Stimulated activated CD8-positive, alpha-beta memory T cell treated with anti-CD3 and anti-CD28 coated beads, Interleukin-12 subunit alpha, Interleukin-12 subunit beta, amount 100 ng/mL, for 1 hour (primary cell): ENCODE measurements at places on chromosomes 7 and 10.
A peak's percentile ranks its signal among the peaks of the same experiment; 100 is the strongest.

DNA sequence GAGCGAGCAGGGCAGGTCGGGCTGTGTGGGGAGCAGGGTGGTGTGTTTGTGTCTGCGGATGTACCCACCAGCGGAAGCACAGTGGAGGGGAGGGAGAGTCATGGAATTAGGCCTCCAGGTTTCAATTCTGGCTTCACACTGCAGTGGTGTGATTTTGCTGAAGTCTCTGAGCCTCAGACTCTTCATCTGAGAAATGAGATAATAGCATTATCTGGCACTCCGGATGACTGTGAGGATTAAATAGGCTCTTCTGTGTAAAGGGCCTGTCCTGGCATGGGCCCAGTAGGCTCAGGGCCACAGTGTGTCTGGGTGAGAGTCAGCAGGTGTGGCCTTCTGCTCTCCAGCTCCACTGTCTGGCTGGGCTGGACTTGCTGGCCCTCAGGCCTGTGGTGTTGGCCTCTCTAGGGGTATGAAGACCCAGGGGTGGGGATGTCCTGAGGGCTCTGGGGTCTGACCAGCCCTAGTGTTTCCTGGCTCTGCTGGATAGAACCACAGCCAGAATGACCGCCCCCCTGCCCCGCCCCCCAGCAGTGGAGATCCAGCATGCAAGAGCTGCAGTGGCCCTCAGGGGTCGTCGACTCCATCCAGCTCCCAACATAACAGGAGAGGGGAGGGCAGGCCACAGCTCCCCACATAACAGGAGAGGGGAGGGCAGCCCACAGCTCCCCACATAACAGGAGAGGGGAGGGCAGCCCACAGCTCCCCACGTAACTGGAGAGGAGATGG lies 178.6 kb downstream of the RPS24 start:
- DNase-seq: no peak

- DNase-seq: no peak
Observed at GRCh38 chr7:108072739-108073138, 57.4 kb downstream of the LAMB4 start.

DNA sequence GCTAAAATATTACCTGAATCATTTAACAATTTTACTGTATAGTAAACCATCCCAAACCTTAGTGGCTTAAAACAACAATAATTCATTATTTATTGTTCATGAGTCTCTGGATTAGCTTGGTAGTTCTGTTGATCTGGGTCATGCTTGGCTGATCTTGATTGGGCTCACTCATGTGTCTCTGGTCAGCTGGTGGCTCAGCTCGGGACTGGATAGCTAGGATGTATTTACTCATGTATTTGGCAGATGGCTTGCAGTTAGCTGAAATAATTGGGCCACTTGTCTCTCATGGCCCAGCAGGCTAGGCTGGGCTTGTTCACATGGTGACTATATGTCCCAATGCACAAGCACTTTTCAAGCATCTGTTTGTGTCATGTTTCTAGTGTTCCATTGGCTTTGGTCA lies 262.8 kb downstream of the BBS9 start:
- no peak for DNase-seq

DNA sequence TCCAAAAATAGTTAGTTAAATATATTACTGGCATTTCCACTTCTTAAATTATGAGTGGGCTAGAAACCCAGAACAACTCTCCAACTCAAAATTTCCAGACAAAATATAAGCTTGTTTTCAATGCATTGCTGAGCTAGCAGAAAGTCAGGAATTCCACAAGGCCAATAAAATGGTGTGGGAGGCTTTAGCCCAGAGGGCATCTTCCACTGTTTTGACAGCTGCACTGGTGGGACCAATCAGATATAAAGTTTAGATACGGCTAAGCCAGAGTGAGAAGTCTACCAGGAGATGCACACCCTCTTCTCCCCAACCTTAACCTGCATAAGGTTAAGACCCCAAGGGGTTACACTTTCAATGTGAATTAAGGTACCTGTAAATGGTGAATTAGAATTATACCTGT lies 76.6 kb downstream of the AMPH start:
- no peak for DNase-seq

- DNase-seq: peak; percentile 20
Observed at GRCh38 chr10:110008518-110009339, 945 bp downstream of the ADD3 start.

GRCh38 chr7:9231630-9232121 lies 798.3 kb downstream of the NXPH1 start:
- DNase-seq: no peak

GRCh38 chr7:1214516-1214915 lies 18.2 kb upstream of the UNCX start:
- no peak for DNase-seq

DNA sequence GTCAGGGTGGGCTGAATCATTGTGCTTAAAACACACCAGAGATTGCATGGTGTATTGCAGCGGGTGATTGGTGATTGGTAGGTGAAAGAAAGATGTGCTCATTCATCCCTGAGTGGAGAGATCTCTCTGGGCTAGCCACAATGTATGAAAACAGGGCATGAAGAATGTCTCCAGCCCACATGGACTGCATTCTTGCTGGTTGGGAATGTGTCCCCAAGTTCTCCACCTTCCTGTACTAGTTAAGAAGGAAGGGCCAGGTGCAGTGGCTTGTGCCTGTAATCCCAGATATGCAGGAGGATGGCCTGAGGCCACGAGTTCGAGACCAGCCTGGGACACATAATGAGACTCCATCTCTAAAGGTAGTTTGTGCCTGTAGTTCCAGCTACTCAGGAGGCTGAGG lies 113.8 kb upstream of the LANCL2 start:
- DNase-seq: no peak

DNA sequence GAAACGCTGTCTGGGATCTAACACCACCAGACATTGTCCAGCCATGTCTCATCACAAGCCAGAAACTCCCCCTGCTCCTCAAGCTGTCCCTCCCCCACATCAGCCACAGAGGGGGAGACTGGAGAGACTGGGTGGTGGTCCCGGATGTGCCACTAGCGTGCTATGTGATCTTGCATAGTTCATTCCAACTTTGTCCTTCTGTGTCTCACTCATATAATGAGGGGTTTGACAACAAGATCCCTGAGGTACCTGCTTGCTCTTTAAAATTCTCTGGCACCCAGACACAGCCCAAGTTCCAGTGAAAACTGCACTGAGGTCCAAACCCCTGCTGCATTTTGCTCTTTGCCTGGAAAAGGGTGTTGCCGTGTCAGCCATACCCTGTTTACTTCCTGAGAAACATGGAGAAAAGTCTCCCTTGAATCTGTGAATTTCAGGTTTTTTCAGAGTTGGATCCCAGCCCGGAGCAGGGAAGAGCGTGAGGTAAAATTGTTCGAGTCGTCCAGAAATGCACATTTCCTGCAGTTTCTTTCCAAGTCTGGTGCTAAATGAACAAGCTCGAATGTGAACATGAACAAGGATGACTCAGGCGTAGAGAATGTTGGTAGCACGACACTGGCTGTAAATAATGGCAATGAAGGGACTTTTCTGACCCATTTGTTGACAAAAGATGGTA lies 156.6 kb downstream of the CCDC3 start:
- no peak for DNase-seq

GRCh38 chr7:112986256-112987031 lies 100.2 kb downstream of the GPR85 start:
- no peak for DNase-seq

- no peak for DNase-seq
Observed at GRCh38 chr7:118615-119391, 73.6 kb upstream of the FAM20C start.

GRCh38 chr7:43372676-43373355 lies 210.1 kb upstream of the STK17A start:
- no peak for DNase-seq

DNA sequence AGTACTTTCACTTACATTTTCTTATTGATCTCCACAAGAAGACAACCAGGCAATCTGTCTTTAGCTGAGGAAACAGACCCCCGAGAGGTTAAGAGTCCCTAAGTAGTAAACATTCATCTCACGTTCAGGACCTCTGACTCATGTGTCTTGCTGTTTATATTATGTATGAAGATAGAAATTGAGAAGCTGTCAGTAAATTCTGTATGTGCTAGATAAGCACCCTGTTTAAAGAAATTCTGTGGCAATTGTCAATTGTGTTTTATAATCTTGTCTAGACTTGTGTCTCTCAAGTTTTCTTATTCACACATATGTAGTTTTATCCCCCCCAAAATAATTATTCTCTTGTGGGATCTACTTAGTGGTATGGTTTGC lies 14.5 kb downstream of the ADK start:
- DNase-seq: no peak

DNA sequence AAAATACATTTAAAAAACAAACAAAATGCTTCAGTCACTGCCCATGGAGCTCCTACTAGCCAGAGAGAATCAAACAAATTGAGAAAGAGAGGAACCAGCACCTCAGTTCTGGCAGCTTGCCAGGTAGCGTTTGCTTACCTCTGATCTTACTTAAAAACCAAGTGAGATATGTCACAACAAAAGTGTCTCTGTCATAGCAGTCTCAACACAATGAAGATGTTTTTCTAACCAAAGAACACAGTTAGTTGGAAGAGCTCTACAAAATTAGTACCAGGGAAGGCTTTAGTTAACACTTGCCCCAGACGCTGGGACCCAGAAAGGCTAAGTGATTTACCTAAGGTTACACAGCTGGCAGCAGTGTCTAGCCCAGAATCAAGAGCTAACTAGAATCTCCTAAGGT lies 3.4 kb downstream of the DOCK4 start:
- no peak for DNase-seq

DNA sequence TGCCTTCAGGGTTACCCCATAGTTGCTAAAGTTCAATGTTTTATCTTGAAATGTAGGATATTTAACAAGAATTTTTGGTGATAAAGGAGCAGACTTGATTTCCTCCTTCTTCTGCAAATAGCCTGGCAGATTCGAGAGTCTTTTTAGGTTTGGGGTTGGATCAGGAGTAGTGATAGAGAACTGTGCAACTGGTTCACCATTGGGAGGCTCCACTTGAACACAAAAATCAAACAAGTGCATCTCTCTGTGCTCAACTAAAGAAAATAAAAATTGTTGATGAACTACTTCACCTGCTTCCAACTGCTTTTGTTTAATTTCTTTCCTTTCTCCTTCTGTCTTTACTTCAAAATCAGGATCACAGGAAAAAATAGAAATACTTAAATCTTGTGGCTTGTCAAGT lies 58.5 kb downstream of the MACC1 start:
- no peak for DNase-seq

- no peak for DNase-seq
Observed at GRCh38 chr10:100823194-100823593, 77.8 kb downstream of the PAX2 start.

GRCh38 chr10:127532193-127532592 lies 16.9 kb upstream of the NPS start:
- no peak for DNase-seq

GRCh38 chr10:48691812-48692528 lies 7.3 kb downstream of the WDFY4 start:
- no peak for DNase-seq

DNA sequence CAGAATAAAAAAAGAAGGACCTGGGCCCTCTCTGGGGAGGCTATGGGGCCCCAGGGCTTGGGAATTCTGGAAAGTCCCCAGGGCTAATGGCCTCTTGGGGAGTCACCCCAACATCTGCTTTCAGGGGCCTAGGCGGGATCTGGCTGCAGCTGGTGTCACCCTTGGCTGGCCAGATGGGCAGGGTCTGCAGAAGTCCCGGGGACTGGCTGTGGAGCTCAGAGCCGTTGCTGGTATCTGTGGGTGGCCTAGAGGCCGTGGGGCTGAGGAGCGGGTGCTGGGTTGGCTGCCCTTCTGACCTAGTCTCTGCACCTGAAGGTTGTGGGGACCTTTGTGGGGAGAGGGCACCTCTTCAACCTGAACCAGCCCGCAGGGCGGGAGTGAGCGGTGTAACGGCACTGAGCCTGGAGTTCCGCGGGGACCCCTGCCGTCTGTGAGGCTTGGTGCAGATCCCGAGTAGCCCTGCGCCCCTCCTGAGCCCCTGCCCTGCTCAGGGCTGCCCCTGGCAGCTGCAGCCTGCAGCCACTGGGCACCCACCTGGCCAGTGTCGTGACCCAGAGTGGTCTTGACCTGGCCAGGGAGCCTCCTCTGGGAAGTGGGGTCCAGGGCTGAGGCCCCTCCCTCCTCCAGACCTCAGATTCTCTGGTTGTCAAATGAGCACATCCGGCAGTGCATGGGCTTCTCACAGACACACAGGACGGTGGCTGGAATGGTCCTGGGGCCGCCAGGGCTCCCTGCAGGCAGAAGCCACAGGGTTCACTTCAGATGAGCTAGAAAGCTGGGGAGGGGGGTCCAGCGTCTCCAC lies 51.5 kb downstream of the UNCX start:
- no peak for DNase-seq

- DNase-seq: no peak
Observed at GRCh38 chr10:122149561-122150505, 121.3 kb upstream of the BTBD16 start.

DNA sequence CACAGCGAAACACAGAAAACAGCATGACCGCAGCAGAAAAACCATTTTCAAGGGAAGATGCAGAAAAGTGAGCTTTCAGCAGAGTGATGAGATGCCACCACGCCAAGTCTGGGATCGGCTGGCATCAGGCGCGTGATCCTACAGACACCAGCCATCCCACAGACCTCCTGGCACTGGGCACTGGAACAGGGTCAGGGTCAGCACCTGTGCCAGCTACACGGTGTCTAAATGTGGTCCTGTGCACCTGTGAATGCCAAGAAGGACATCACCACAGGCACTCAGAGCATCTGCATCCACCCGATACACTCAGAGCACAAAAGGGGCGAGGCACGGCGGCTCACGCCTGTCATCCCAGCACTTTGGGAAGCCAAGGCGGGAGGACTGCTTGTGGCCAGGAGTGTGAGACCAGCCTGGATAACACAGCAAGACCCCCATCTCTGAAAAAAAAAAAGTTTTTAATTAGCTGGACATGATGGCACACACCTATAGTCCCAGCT lies 31.5 kb downstream of the STK32C start:
- DNase-seq: no peak

DNA sequence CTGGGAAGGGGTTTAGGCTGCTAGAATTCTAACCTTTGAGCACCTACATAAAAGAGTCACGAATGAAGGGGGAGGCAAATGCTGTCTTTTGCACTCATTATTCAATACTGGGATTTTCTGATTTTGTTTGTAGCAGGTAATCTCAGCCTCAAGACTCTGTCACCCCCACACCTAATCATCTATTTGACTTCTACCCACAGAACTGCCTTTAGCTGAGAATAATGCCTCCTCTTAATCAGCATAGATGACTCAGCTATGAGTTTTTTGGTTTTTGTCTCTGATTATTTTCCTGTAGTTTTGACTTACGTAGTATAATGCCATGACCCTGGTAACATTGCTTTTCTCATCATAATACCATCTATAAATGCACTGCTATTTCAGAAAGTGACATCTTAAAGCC lies 42.7 kb upstream of the CACNB2 start:
- no peak for DNase-seq

GRCh38 chr7:144378651-144379050 lies 23.4 kb downstream of the ARHGEF5 start:
- no peak for DNase-seq
